Lower leg skin (tissue), 4 donors: ENCODE measurements at places on chromosomes 4 and X.

- no peak for DNase-seq
These were observed 43.1 kb upstream of the BOD1L1 start for GRCh38 chr4:13670456-13671160.

GRCh38 chr4:27288496-27288895, 427.9 kb downstream of the STIM2 start:
- DNase-seq = no peak

- DNase-seq = no peak
These were observed 17.6 kb downstream of the SLC2A9 start for GRCh38 chr4:10003666-10004065.

DNA sequence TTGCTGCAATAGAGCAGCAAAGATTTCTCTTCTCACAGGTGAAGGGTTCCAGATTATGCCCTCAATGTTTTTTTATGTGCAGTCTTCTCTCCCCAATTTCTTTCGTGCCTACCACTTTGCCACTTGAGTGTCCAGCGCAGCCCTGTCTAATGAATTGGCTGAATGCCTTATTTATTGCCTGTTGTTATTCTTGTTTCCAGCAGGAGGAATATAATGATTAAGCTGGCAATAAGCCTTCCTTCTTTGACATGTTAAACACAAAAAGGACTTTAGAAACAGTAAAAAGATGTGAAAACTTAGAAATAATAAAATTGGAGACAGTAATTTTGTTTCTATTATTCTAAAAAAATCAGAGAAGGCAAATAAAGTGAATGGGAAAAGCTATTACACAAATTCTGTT, 34.6 kb upstream of the FRAS1 start:
- DNase-seq = no peak

GRCh38 chrX:150357790-150358189, 5.3 kb upstream of the MAMLD1 start:
- peak; percentile 66 for DNase-seq

DNA sequence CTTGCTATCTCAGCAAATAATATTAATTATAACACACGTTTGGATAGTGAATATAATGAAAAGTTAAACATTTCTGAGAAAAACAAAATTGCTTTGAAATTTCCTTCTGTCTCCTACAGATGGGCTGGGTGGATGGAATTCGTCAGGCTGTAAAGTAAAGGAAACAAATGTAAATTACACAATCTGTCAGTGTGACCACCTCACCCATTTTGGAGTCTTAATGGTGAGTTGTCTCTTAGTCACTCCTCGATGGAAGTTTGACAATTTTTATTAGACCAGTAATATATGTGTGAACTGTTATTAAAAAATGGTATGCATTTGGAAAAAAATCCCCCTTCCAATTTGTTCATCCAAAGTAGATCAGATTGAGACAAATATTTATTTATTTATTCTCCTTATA, 92.5 kb upstream of the BRS3 start:
- no peak for DNase-seq

GRCh38 chrX:47958761-47959342, 44.9 kb downstream of the ZNF182 start:
- no peak for DNase-seq

DNA sequence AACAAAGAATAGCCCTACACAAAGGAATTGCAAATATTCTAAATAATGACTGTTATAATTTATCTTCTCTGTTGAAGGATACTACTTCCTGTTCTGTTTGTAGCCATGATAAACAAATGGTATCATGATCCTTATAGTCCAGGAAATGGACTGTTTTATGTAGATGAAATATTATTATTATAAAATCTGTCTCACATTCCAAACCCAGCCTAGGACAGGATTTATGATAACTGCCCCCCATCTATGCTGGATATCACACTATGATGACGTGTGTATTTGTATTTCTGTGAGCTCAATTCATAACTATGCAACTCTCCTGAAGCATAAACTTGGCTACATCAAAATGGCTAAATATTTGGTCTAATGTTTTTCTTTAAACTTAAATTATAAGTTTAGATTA, 21.3 kb downstream of the DMD start:
- no peak for DNase-seq

DNA sequence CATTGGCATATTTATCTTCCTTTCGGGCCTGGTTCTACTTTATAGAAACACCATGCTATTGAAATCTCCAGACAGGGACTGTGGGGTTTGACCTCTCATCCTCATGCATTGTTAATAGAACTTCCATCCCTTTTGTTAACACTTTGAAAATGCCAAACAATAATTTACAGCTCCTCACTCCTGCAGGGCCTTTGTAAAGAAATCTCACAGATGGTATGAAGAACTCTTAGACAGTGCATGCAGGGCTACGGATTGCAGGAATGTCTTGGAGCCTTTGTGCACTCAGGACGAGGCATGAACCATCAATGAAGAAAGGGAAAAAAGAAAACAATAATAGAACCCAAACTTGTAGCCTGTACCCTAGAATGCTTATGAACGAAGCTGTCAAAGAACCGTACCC, 92.8 kb upstream of the TMEM47 start:
- no peak for DNase-seq

DNA sequence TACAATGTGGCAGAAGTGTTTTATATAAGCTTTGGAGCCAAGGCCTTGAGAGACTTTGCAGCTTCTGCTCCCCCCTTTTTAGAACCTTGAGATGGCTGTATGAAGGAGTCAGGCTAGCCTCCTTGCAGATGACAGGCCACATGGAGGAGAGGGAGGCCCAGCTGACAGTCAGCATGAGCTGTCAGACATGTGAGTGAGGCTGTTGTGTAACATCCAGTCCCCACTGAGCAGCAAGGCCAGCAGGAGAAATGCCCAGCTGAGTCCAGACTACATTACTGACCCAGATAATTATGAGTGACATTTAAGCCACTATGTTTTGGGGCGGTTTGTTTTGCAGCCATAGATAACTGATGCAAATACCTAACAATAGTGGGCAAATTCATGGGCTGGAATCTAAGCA, 515.3 kb upstream of the ARX start:
- DNase-seq = no peak

DNA sequence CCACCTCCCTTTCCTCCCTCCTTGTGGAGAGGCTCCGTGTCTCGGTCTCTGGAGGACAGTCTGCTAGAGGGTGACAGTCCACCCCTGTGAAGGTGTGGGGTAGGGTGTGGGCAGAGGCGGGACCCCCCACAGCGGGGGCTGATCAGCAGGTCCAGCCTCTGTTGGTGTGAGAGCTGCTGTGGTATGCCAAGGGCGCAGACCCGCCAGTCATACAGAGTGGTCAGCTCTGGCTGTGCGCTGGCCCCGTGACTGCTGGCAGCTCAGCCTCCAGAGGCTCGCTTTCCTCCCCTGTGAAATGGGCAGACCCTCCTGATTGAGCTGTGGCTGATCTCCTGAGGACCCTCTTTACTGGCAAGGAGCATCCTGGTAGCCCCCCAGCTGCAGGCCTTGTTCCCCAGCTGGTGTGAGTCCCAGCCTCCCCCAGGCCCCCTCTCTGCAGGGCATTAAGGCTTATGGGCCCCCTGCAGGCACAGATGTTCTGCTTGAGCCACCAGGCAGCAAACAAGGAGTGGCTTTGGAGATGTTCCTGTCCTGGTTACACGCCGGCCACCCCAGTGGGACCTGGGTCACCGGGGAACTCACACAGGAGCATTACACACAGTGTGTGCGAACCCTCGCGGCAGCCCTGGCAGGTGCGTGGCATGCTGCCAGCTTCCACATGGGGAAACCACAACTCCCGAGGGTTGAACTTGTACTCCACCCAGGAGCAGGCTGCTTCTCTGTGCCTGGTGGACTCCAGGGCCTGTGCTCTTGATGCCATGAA, 76.8 kb downstream of the PPP2R2C start:
- DNase-seq = no peak

DNA sequence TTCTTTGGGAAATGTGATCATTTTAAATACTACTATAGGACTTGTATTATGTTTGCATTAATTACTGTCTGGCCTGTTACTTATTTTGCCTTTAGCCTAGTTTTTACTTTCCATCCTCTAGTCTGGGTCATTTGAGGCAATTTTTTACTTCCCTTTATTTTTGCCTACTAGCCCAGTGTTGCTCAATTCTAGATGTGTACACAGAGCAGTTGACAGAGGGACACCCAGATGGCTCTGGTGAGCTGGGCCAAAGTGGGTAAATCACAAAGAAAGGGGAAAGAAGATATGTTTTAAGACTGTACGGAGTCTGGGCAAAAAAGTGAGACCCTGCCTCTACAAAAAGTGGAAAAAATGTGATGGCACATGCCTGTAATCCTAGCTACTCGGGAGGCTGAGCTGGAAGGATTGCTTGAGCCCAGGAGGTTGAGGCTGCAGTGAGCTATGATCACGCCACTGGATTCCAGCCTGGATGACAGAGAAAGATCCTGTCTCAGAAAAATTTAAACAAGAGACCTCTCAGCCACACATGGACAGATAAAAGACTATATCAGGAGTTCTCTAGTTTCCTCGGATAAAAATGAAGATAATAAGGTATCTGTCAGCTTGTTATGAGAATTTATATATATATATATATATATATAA, 35.7 kb downstream of the APOO start:
- no peak for DNase-seq

DNA sequence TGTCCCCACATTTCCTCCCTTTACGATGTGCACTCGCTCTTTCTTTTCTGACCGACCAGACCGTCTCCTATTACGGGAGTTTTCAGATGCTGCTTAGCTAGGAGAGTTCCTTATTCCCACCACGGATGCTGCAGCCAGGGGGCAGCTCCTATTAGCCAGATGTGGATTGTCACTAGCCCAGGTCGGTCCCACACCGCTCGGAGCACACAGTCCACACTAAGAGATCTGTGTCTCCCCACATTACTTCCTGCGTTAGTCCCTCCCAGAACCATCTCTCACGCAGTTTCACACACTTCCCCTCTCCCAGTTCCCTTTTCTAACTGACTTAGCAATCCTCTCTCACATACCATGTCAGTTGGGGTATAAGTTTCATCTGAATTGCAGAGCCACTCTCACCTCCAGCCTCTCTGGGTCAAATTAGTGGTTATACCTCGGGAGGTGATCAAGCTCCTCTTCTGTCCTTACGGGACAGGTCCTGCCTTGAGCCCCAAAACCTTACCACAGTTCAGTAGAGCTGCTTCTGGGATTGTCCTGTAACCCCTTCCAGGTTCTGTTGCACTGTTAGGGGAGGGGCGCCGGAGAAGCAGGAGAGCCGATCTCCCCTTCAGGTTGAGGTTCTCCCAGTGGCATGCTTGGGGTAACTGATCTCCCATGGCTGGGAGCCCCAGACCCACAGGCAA, 28.2 kb downstream of the SULT1E1 start:
- no peak for DNase-seq

GRCh38 chr4:25527034-25527433, 128.6 kb upstream of the SLC34A2 start:
- no peak for DNase-seq

- no peak for DNase-seq
These were observed 94.5 kb upstream of the EOLA2 start for GRCh38 chrX:150032742-150033141.

DNA sequence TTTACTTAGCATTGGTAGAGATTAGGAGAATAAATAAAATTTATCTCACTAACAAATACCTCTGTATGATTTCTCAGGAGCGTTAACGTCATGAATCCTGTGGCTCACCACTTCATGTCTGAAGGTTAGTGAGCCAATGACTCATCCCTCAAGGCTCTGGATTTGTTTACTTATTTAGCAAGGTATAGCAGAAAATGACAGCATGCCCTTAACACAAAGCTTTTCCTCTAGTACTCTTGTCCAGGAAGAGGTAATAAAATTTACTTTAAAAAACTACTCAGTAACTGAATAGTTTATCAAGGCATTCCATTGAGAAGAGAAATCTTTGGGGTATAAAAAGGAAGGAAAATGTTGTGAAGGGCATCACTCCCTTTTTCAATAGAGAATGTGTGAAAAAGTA, 823.8 kb downstream of the CCSER1 start:
- no peak for DNase-seq

GRCh38 chrX:31355206-31355955, 283.5 kb upstream of the FTHL17 start:
- DNase-seq = no peak

DNA sequence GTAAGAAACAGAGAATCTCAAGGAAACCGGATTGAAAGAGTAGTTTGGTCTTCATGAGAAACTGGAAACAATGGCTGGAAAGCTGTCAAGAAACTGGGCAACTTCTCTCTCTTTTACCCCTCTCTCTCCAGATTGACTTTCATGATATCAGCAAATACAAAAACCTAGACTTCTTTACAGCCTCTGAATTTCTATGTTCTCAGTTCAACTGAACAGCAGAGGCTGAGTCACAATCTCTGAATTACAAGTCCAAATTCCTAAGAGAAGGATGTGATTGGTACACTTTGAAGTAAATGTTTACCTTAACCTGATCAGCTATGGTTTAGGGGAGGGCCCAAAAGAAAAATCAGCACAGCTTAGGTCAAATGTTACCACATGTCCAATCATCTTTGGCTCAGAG, 974.9 kb downstream of the RPA4 start:
- no peak for DNase-seq

DNA sequence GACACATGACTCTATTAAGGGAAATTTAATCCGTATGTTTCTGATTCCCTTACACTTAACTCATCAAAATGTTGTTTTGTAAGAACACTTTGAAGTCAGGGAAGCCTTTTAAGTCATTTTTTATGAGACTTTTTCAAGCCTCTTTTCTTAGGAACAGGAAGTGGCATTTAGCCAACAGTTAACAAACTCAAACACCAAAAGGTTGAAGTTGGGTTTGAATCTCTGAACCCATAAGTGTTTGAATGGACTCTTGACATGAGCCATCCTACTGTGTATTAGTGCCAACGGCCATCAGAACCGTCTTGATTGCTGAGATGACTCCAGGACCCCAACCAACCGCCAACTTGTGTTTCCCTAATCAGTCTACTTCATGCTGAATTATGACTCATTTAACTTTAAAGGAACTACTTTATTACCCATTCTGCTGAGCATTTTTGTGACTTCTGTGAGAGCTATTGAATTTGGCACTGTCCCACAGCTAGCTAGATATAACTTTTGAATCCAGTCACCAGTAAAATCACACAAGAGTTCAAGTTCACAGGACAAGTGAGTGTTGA, 209.1 kb upstream of the FAT1 start:
- no peak for DNase-seq

DNA sequence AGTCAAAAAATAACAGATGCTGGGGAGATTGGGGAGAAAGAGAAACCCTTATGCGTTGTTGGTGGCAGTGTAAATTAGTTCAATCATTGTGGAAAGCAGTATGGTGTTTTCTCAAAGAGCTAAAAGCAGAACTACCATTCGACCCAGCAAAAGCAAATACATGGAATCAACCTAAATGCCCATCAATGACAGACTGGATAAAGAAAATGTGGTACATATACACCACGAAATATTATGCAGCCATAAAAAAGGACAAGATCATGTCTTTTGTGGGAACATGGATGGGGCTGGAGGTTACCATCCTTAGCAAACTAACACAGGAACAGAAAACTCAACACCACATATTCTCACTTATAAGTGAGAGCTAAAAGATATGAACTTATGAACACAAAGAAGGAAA, 188.9 kb downstream of the CAMK2D start:
- DNase-seq = no peak

- DNase-seq = no peak
These were observed 328.6 kb downstream of the ARHGAP10 start for GRCh38 chr4:148060264-148061140.

- no peak for DNase-seq
These were observed 1427.0 kb downstream of the ADGRL3 start for GRCh38 chr4:62627141-62627540.

- no peak for DNase-seq
These were observed 231.5 kb downstream of the PCDH18 start for GRCh38 chr4:137300776-137301175.

GRCh38 chr4:93384241-93384640, 444.3 kb upstream of the ATOH1 start:
- no peak for DNase-seq

GRCh38 chr4:86968547-86968946, 33.7 kb downstream of the AFF1 start:
- DNase-seq = no peak

- DNase-seq = no peak
These were observed 589 bp upstream of the NEUROG2 start for GRCh38 chr4:112516471-112517066.
